ENCODE measurements at places on chromosomes 11 and 22.
A peak's percentile ranks its signal among the peaks of the same experiment; 100 is the strongest.

GRCh38 chr11:61553373-61554171, 27.3 kb downstream of the SYT7 start:
- no peak for DNase-seq

DNA sequence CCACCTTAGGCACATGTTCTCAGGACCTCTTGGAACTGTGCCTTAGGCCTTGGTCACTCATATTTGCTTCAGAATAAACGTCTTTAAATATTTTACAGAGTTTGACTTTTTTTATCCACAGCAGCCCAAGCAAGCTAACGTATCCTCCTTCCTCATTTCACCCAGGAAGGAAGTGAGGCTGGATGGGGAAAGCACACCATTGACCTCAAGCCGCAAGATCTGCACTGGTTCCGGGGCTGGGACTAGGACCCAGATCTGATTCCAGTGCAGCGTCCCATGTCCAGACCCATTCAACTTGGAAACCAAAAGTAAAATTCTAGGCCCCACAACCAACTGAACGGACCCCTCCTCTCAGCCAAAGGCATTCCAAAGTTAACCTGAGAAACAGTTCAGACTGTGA, 2.4 kb upstream of the LGALS12 start:
- DNase-seq, result no peak

DNA sequence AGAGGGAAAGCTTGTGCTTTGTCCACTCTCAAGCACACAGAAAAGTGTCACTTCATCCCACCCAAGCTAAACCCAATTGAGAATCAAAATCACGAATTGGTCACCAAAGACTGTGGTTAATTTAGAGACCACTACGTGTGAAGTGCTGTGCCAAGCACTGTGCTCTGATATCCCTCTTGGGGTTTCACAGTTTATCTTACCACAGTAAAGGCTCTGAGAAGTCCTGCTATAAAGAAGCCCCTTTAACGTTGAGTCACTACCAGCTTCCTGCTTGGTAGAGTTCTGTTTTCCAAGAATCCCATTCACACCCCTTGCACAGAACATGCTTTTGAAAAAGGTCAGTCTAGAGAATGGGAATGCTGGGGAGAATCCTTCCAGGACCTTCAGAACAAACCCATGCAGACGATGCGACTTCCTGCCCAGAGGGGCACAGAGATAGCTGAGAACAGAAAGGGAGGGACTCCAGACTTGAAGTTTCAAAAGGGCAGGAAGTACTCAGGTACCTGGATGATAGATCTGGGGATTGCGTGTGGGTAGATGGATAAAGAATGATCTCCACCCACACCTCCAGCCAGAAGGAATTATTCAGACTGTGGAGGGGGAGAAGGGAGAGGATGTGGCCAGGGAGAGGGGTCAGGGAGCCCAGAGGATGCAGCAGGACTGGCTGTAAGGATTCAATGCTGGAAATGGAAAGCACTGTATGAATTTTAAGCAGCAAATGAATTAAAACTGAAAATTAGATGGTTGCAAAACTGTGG, 18.1 kb upstream of the TSPAN18 start:
- no peak for DNase-seq

DNA sequence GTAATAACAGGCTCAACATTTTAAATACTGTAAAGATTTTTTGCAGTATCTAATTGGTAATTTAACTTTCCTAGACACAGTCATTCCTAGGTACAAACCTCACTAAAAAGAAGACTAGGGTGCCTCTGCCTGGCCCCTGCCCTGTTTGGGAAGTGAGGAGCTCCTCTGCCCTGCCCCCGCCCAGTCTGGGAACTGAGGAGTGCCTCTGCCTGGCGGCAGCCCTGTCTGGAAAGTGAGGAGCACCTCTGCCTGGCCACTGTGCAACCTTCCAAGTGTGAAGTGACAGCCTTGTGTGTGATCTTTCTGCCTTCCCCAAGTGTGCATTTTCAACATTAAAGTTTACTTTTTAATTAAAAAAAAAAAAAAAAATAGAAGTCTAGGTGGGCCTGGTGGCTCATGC, 4.2 kb downstream of the CHORDC1 start:
- no peak for DNase-seq

DNA sequence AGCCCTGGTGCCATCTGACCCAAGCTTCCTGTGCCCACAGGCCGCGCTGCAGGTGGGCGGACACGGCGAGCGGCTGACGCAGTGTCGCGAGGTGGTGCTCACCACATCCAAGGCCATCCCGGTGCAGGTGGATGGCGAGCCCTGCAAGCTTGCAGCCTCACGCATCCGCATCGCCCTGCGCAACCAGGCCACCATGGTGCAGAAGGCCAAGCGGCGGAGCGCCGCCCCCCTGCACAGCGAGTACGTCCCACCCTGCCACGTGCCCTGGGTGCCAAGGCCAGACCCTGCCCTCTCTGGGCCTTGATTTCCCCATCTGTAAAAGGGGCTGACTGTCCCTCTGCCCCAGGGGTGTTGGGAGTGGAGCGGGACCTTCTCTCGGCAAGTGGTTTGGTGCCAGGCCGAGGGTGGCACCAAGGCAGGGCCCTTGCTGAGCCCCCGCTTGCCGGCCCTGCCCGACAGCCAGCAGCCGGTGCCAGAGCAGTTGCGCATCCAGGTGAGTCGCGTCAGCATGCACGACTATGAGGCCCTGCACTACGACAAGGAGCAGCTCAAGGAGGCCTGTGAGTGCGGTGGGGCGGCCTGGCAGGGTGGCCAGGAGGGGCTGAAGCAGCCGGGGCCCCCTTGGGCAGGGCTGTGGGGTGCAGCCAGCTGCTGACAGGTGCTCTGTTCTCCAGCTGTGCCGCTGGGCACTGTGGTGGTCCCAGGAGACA, 5.9 kb upstream of the MDK start:
- no peak for DNase-seq

DNA sequence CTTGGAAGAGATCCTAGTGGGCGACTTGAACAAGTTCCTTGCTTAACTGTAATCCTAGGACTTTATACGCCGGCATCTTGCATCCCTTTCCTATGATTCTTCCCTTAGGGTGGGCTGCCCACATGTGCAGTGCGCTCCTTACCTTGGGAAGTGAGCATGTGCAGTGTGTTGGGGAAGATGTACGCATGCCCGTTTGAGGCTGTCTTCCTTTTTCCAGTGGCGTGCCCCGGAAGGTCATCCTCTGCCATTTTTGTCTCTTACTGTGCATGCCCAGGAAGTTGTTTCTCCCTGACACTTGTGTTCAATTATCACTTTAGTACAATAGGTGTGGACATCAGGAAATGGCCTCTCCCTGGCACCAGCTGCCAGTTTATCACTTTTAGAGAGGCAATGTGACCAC, 936.5 kb downstream of the TBC1D22A start:
- DNase-seq, result no peak

DNA sequence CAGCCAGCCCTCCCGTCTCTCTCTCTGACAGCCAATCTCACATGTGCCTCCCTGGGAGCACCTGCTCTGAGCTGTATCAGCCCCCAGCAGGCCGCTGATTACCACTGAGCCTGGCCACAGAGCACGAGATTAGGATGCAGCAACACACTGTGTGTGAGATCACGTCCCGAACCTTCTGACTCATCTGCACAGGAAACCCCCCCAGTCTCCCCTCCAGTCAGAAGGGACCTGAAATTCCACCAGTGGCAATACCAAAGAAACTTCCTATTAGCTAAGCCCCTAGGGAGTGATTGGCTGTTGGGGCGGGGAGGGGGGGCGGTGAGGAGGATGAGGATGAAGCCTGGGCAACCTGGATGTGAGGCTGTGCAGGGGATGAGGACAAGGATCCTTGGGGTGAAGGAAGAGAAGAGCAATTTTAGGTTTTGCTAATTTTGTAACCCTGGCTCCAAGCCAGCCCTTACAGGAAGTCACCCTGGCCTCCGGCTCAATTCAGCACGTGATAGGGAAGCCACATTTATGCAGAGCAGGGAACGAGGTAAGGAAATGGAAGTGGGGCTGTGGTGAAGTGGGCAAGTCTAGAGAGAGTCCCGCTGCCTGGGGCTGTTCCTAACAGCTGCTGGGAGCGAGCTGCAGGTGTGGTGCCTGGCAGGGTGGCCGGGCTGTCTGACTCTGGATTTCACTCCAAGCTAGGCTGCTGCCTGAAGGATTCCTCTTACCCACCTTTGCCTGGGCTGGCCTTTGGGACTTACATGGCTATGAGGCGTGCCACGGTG, 1.9 kb downstream of the SLC43A3 start:
- DNase-seq, result peak; percentile 87

- DNase-seq, result no peak
Measured at GRCh38 chr11:95867105-95867504, 56.8 kb downstream of the MTMR2 start.

GRCh38 chr11:34274712-34275398, 83.0 kb downstream of the ABTB2 start:
- peak; percentile 97 for DNase-seq

GRCh38 chr22:21759093-21759492, 23.5 kb upstream of the YPEL1 start:
- DNase-seq, result no peak

- no peak for DNase-seq
Measured at GRCh38 chr11:34495239-34495723, 18.3 kb downstream of the ELF5 start.

- no peak for DNase-seq
Measured at GRCh38 chr22:43179146-43179910, 7.6 kb downstream of the TTLL12 start.

GRCh38 chr11:62075438-62075837, 48.4 kb upstream of the INCENP start:
- no peak for DNase-seq

DNA sequence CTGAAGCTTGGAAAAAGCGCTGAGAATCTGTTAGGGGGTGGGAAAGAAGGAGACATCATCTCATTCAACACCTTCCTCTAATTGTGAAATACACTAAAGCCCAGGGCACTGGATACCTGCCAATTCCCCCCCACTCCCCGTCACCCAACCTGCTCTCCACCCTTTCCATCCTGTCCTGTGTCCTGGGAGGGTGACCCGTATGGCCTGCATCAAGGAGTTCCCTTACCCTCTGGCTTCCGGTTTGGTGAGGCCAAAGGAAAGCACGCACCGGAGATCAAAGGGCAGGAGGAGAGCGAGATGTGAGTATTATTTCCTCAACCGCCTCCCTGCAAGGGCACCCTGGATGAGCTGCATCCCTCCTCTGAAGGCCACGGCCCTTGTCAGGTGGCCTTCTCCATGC, 65.0 kb upstream of the PTPRJ start:
- no peak for DNase-seq

DNA sequence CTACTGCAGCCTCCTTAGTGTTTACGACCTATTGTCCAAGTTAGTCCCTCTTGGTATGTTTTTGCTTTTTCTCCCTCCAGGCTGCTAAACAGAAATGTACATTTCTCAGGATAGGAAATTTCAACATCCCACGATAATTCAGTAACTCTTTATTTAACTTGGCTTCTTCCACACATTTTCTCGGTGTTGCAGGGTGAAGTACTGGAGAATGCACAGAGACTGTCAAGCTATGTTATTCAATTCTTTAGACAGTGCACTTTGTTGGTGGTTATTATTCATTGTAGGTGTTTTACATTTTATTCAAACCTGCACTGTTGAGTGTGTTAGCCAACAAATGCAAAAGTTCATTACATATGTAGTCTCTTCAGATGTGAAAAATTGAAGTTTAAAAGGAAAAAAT, 839.8 kb downstream of the LRRC4C start:
- DNase-seq, result no peak

DNA sequence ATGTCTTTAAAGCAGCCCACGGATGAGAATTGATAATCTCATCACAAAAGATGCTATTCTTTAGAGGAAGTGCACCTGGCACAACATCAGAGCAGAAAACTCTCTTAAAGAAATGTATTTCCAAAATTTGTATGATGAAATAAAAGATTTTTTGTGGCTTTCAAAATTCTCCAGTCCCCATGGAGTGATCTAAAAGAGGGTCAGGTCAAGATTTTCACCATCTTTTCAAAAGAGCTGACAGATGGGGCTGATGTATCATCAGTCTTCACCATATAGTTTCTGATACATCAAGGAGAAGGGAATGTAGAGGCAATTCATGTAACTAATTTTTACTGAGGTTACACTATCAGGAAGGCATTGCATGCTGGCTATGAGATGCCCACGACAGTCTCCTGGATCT, 11.7 kb downstream of the ME3 start:
- no peak for DNase-seq

GRCh38 chr11:28318871-28319270, 210.7 kb downstream of the METTL15 start:
- no peak for DNase-seq

- DNase-seq, result no peak
Measured at GRCh38 chr22:27546157-27546935, 255.2 kb downstream of the MN1 start.

- no peak for DNase-seq
Measured at GRCh38 chr22:23822101-23822671, 16.6 kb downstream of the DERL3 start.

DNA sequence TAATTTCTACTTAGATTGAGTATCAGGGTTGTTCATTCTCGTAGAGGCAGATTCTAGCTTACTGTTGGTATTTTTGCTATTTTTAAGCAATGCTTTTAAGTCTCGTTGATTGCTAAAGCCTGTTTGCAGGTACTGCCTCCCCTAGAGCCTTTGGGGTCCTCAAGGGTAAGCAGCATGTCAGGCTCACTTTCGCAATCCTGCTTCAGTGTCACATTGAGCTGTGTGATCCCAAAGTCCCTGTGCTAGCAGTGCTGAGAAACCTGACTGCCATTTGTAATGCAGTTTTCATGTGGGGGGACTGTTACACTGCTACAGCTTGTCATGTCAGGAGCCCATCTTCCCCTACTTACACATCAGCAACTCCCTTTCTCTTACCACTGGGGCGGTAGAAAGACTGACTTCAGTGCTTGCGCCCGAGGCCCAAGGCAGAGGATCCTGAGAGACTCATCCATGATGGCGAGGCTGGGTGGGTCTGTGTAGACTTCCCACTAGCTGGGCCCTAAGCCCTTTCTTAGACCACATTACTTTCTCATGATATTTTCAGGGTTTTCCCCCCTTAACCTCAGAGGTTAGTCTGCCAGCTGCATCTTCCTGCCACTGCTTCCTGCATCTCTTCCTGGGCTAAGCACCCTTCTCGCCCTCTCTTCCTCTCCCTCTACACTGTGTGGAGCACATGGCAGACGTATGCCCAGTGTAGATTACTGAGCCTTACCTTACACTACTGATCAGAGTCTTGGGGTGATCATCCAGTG, 40.8 kb upstream of the ST14 start:
- no peak for DNase-seq

- no peak for DNase-seq
Measured at GRCh38 chr11:119759324-119759723, 30.3 kb upstream of the NECTIN1 start.

All from lower leg skin (tissue), 4 donors.